ENCODE measurements at places on chromosomes 6 and 20.

- no peak for DNase-seq
These were observed 501.8 kb downstream of the HACE1 start for GRCh38 chr6:104357928-104358327.

DNA sequence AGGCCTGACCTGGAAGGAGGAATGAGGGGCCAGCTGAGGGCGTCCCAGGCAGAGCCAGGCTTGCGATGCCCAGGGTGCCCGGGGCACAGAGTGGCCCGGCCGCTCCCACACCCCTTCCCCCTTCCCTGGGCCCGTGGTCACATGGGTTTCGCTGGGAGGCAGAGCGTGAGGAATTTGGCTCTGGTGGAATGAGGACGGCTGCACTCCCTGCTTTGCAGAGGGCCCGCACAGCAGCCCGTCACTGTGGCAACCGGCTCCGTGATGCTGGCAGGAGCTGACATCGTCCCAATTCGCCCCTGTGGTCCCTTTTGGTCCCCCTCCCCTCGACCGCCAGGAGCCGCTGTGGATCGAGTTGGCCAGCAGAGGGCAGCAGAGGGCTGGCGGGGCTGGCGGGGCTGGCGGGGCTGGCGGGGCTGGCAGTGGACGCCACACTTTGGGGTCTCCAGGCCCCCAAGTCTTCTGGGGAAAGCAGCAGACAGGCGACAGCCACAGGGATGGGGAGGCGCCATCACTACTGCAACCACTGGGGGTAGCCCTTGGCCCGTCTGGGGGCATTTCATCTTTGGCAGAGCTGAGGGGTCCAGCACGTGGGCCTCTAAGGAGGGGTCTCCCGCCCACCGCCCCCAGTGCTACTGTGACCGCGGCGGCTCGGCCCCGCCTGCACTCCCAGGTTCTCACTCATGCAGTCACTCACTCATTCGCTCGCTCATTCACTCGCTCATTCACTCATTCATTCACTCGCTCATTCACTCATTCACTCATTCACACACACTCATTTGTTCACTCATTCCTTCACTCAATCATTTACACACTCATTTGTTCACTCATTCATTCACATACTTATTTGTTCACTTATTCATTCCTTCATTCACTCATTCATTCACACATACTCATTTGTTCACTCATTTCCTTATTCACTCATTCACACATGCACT is 49.7 kb upstream of the BHLHE23 start:
- DNase-seq = no peak

DNA sequence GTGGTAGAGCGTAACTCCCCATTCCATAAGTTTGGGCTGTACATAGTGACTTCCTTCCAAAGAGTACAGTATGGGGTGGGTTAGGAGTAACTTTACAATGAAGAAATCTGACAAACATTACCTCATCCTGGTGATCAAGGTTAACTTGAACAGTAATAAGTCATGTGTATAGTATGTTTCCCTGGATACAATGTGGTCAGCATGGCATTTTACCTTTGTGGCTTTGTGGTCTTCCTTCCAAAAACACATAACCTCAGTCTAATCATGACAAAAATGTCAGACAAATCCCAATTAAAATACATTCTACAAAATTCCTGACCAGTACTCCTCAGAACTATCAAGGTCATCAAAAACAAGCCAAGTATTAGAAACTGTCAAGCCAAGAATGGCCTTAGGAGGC is 225.1 kb downstream of the UBE3D start:
- peak; percentile 49 for DNase-seq

- no peak for DNase-seq
These were observed 10.0 kb downstream of the REV3L start for GRCh38 chr6:111472933-111473435.

- DNase-seq = no peak
These were observed 3.2 kb upstream of the EIF2S2 start for GRCh38 chr20:34115232-34115631.

DNA sequence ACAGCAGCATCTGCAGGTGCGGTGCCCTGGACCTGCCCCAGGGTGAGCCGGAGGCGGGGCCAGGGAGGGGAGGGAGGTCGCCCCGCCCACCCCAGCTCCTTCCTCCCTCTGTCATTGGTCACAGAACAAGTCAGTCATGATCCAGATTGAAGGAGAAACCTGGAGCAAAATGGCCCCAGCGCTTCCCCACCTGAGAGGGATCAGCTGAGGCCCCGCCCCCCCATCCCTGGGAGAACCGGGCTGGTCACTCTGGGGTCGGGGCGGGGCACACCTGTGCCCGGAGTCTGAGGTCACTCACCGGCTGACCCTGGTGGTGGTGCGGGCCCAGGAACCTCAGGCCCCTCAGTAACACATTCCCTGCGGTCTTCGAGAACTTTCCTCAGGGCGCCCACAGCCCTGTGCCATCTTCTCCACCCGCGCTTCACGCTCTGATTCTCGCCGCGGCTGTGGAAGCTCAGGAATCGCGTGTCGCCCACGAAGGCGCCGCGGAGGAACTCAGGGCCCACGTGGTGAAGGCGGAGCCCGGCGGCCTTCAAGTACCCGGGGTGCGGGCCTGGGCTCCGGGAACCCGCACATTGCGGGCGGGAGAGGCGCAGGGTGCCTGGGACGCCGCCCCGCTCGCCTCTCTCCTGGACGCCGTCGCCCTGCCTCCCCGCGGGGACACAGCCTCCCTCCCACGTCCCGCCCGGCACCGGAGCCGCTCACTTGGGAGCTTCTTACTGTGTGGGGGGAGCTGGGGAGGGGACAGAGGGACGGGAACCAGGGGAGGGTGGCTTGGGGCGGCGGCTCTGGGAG is 36.4 kb upstream of the HLA-C start:
- DNase-seq = no peak

DNA sequence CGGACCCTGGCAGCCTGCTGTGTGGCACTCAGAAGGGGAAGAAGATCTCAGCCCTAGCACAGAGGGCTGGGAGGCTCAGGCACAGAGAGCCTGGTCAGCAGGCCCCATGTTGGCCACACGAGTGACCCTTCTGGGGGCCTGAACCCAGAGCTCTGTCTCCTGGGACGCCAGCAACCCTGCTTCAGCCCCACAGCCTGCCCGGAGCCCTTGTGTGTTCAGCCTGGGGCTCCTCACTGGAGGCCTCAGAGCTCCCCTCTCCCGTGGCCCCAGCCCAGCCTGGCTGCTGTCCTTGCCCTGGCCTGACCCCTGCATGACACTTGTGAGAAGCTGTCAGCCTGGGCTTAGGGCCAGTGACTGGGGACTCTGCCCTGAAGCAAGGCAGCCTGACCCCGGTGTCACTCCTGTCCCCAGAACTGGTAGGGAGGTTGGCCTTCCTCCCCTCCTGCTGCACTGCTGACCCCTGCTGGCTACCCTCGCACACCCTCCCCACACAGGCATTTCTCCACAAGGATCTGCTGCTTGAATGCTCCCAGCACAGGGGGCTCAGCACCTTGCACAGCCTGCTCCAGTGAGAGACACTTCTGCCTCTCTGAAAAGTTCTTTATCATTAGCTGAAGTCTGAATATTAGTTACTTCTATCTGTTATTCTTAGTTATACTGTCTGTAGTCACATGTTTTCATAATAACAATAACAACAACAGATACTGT is 15.4 kb upstream of the IP6K3 start:
- peak; percentile 40 for DNase-seq

GRCh38 chr20:3354247-3354646 is 53.2 kb downstream of the DNAAF9 start:
- DNase-seq = no peak

GRCh38 chr6:24981386-24981760 is 45.6 kb upstream of the RIPOR2 start:
- peak; percentile 31 for DNase-seq

Data from HT1080 (cell line).